Mucosa of gallbladder (tissue), 1 donor: ENCODE measurements at places on chromosomes 5 and 9.

DNA sequence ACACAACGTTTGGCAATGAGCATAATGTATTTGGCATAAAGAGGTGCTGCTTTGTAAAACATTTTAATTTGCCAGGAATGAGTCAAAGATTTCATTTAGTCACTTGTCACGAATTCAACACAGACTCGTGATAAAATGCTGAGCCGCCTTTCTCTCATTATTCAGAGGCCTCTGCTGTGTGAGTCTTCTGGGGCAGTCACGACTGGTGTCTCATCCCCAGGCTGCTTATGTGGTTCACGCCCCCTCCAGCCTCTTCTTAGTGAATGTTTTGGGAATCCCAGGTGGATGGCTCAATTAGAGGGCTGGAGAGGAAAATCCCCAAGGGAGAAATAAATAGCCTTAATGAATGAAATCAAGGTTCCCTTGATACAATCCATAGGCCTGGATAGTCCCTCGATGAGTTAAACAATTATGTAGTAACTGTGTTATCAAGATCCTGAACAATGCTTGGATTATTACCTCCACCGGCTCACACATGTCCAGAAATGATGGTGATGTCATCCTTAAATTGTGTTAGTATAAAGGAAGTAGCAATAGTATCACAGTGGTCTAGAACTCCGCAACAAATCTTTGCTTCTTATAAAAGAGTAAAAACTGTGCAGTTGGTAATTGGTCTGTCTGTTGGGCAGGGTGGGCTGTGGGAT, 192.1 kb upstream of the ADAMTS16 start:
- DNase-seq: no peak

GRCh38 chr5:107389775-107390148, 281.0 kb downstream of the EFNA5 start:
- no peak for DNase-seq

GRCh38 chr9:75200892-75201470, 112.7 kb downstream of the OSTF1 start:
- no peak for DNase-seq

GRCh38 chr9:125878164-125878631, 131.0 kb downstream of the PBX3 start:
- no peak for DNase-seq

DNA sequence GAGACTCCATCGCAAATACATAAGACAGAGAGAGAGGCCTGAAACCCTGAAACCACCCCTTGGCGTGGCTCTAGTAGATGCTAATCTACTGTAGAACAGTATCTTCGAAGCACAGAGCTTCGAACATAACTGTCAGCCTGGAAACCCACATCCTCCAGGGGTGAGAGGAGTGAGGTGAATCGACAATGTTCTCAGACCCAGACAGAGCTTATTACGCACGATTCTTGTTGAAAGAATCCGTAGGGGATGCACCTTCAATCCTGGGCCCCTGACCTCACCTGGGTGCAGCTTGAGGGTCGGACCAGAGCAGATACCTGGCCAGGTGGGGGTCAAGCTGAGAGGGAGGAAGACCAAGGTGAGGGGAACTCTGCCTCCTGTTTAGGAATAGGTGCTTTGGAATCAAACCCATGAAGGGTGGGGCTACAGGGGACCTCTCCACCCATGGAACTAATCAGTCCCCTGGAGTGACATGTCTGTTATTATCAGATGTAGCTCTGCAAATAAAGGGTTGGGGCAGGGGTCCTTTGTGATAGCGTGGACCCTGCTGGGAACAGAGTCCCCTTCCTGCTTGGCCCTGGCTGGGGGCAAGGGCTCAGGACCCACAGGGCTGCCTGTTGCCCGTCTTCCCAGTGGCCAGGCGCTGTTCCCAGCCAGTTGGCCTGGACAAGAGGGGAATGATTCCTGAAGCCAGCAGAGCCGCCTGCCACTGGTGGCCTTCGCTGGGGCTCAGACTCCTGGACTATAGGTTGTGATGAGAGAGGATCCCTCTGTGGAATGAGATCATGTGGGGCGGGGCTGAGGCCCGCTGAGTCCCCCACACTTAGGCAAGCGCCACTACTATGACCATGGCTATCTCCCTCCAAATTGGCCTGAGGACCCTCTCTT, 41.2 kb downstream of the DBH start:
- no peak for DNase-seq

GRCh38 chr9:98533132-98533531, 175.6 kb downstream of the GABBR2 start:
- DNase-seq: no peak

- no peak for DNase-seq
Observed at GRCh38 chr9:133875131-133875530, 117.0 kb downstream of the VAV2 start.

DNA sequence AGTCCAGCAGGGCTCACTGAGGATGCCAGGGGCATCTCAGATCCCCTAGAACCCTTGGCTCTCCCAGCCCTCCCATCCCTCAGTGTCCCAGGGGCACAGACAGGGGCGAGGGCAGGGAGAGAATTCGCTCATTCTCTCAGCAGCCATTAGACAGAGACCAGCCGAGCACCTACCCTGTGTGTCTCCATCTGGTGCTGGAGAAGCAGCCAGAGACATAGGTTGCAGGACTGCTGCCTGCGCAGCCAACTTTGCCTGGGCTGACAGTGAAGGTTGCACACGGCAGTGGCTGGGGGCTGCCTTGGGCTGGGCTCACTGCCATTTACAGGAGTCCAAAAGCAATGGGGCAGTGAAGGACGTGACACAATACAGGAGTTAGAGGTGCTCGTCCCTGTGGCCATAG, 60.9 kb downstream of the OLFM1 start:
- DNase-seq: no peak

- no peak for DNase-seq
Observed at GRCh38 chr5:45741110-45741509, 44.9 kb upstream of the HCN1 start.

GRCh38 chr5:396531-396961, 46.4 kb upstream of the EXOC3 start:
- DNase-seq: no peak

GRCh38 chr9:79868567-79869189, 296.9 kb downstream of the TLE4 start:
- no peak for DNase-seq

DNA sequence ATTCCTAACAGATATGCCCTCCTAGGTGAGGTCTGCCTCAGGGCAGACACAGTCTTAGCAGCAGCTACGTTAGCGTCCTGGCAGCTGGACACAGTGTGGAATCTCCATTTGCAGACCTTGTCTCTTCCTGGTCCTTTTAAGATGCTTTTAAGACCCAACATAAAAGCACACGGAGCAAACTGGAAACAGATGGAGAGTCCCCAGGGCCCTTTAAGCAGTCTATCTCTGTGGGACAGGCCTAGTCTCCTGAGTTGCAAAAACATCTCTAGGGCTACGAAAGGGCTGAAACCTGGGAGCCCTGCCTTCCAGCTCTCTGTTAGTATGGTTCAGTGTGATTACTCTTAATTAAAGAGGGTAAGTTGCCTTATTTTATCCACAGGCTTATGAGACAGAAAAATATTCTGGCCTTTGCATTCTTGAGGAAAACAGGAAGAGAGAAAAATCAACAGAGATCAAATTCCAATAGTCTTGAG, 66.0 kb upstream of the GNA14 start:
- DNase-seq: no peak
